ENCODE measurements at places on chromosomes 7 and 10.

GRCh38 chr7:27179503-27180430 is 5.3 kb downstream of the HOXA11 start:
- DNase-seq: no peak

- DNase-seq: no peak
Observed at GRCh38 chr7:6530626-6531491, 20.4 kb downstream of the GRID2IP start.

- no peak for DNase-seq
Observed at GRCh38 chr7:55234408-55234807, 130.7 kb upstream of the LANCL2 start.

GRCh38 chr7:17130281-17131059 is 168.0 kb upstream of the AHR start:
- no peak for DNase-seq

GRCh38 chr10:13496164-13496563 is 32.6 kb downstream of the BEND7 start:
- no peak for DNase-seq

- no peak for DNase-seq
Observed at GRCh38 chr10:129568583-129569344, 101.7 kb downstream of the MGMT start.

DNA sequence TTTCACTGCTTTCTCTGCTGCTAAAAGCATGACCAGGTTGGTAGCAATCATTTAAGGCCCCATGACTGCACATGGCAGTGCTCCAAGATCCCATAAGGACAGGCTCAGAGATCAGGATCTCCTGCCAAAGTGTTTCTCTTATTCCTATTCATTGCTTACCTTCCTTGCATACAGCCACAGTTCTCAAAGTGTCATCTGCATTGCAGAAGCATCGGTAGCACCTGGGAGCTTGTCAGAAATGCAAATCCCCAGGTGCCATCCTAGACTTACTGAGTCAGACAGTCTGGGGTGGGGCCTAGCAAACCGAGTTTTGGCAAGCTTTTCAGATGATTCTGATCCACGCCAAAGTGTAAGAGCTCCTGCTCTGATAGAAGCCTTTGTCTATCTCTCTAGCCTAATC is 489.0 kb upstream of the AUTS2 start:
- DNase-seq: no peak

- no peak for DNase-seq
Observed at GRCh38 chr10:122190176-122190943, 80.7 kb upstream of the BTBD16 start.

- DNase-seq: no peak
Observed at GRCh38 chr7:23422384-23422783, 47.9 kb downstream of the IGF2BP3 start.

DNA sequence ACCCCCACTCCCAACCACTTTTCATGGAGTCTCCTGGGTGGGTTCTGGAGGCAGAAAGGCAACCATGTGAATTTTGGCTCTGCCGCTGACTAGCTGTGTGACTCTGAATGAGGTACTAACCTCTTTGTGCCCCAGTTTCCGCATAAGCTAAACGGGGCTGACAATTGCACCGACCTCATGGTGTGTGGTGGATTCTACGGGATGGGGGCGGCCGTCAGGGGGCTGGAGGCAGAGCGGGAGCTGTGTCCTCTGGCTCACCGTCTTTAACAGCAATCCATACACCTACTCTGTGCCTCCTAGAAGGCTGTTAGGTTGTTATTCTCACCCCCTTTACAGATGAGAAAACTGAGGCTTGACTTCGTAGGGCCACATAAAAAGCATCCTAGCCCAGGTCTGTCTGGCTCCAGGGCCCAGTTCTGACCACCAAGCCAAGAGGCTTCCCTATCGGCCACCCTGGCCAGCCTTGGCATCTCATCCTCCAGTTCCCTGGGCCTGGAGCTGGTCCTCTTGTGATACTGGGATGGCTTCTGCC is 4.3 kb upstream of the SLC29A3 start:
- no peak for DNase-seq

DNA sequence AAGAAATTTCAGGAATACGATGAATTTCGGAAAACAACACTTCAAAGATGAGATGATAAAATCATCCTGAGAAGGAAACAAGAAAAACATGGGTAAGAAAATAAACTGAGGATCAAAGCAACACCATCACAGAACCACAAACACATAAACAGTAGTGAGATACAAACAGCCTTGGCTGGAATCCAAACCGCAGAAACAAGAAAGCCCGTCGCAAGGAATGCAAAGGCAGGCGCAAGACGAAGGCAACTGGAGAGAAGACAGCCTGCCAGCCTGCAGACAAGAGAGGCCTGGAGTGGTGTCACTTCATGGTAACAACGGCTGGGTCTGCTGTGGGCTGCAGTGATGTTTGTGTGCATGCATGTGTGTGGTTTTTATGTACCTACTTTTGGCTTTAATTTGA is 61.8 kb upstream of the DRGX start:
- no peak for DNase-seq

- DNase-seq: no peak
Observed at GRCh38 chr7:1228545-1229201, 4.0 kb upstream of the UNCX start.
